ENCODE measurements at places on chromosomes 7 and 10. TPM values are rescaled to one million over a fixed set of nuclear protein-coding genes. Genes with fewer than 3 reads are reported as not detected.

DNA sequence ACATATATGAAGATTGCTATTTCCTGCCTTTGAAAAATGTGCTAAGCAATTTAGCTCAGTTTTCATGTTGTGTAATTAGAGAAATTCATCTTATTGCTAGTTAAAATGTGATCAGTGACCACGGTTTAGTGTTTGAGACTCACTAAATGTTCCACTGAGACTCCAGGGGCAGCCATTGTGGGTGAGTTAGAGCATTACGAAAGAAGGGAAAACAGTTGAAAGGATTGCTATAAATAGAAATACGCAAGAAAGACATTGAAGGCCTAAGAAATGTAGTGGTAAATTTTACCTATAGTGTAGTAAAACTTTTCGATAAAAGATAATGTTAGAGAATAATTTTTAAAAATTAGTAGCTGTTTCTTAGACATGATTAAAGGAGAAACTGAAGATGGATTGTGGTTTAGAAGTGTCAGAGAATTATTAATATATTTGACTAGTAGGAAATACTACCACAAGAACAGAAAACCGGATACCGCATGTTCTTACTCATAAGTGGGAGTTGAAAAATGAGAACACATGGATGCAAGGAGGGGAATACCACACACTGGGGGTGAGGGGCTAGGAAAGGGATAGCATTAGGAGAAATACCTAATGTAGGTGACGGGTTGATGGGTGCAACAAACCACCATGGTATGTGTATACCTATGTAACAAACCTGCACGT is 394.5 kb downstream of the SEMA3D start:
- no peak for DNase-seq

ANK3 gene
- total RNA-seq = 658 TPM

GRCh38 chr10:126420567-126421300 is 32.5 kb upstream of the ADAM12 start:
- DNase-seq = peak; percentile 70

RHOBTB1 gene
- 15.8 TPM for total RNA-seq

GSAP gene
- 3.2 TPM for total RNA-seq

SLC18A3 gene
- total RNA-seq = not detected

DNA sequence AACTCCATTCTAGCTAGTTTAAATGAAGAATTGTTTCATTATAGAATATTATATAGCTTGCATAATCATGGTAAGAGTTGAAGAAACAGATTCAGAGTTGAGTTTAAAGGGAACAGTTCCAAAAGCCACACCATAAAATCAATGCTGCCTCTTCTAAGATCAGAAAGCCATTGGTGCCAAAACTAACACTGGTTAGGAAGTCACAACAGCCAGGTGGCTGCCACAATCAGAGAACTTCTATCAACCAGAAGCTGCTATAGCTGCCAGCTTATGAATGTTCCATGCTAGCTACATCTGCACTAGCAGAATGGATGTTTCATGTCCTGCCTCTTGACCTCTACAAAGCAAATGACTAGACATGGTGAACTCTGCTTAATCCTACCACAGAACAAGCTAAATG is 583.1 kb upstream of the LRRN3 start:
- DNase-seq = no peak

DYDC1 gene
- total RNA-seq = not detected

DNA sequence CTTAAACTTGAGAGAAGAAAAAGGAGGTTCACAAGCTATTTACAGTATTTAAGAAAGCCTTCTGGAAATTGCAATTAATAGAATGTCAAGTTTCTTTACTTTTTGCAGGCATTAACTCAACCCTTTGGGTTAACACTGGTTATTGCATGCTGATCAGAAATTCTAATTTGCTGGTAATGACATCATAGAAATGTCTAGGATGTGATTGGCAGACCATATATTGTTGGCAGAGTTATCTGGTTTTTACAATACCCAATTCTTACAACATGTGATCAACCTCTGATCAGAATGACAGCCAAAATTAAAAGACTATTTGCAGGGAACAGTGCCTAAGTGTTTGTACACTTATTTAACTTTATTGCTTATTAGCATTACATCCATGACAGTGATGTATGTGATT is 1.6 kb upstream of the CASD1 start:
- no peak for DNase-seq

MBL2 gene
- total RNA-seq = not detected

RTKN2 gene
- total RNA-seq = 11.9 TPM

PAPOLB gene
- total RNA-seq = not detected

ATRNL1 gene
- 7.3 TPM for total RNA-seq

GRCh38 chr10:28381466-28381865 is 78.6 kb upstream of the MPP7 start:
- no peak for DNase-seq

RSPH10B gene
- total RNA-seq = 0.63 TPM

TFR2 gene
- total RNA-seq = 0.08 TPM

DNA sequence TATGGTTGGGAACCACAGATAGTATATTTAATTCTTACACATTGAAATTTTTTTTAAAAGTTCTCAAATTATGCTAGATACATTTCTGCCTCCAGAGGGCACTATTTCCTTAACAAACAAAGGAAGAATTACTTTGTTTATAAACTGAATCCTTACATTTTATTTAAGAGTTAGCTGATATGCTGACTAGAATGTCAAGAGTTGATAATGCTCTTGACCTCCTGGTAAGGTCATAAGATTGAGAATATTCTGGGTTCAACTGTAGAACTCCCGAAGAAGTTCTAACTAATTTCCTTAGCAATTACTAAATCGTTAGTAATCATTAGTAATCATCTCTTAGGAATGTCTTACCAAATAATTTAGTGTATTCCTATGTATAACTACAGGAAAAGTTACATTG is 95.3 kb upstream of the CYP26C1 start:
- DNase-seq = peak; percentile 86

GRCh38 chr10:108014145-108014901 is 849.8 kb upstream of the SORCS1 start:
- no peak for DNase-seq

PMS2 gene
- 21.6 TPM for total RNA-seq

GRCh38 chr10:113099431-113100183 is 149.6 kb downstream of the TCF7L2 start:
- peak; percentile 47 for DNase-seq

GIMAP2 gene
- 0.98 TPM for total RNA-seq

CALML5 gene
- total RNA-seq = not detected

- DNase-seq = no peak
Measured at GRCh38 chr7:7720193-7720592, 1.8 kb upstream of the RPA3 start.

IFIT1B gene
- not detected for total RNA-seq

ACTR3C gene
- total RNA-seq = not detected

MACC1 gene
- total RNA-seq = 0.18 TPM

DNA sequence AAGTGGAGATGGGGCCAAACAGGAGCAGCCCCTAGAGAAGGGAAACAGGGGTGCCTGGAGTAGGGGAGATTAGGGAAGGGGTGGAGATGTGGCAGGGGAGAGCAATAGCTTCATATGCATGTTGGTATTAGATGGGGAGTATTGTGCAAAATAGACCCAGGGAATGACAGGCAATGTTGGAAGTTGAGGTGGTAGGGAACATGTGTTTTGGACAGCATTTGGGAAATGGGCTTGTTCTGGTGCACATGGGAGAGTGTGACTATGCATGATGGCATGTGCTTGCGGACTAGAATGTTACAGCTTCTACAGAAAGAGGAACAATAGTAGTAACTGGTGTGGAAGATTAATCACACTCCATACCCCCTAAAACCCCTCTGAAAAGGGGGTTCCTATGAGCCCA is 10.4 kb downstream of the PAX2 start:
- DNase-seq = no peak

GRCh38 chr7:123140561-123140960 is 59.2 kb downstream of the SLC13A1 start:
- DNase-seq = no peak

DNA sequence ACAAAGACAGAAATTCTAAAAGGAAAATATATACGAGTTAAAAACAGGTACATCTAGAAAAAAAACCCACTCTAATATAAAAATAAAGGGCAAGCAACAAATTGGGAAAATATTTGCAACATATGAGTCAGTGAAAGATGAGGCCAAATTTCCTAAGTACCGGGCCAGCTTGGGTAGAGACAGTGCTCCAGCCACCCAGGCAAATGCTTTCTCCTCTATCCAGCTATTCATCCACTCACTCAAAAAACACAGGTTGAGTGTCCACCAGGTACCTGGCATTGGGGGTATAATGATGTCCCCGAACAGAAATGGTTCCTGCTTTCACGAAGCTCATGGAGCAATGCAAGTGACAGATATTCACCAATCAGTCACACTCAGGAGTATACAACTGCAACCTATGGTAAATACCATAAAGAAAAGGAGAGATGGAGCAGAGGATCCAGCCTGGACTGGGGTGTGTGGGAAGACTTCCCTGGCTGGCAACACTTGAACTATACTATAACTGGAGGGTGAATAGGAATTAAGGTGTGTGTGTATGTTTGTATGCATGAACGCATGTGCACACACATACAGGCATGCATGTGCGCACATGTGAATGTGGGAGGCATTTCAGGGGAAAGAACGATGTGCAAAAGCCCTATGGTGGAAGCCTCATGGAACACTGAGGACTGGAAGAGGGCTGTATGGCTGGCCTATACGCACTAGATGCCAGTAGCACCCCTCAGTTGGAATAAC is 2.3 kb downstream of the ARHGAP22 start:
- peak; percentile 44 for DNase-seq

DNA sequence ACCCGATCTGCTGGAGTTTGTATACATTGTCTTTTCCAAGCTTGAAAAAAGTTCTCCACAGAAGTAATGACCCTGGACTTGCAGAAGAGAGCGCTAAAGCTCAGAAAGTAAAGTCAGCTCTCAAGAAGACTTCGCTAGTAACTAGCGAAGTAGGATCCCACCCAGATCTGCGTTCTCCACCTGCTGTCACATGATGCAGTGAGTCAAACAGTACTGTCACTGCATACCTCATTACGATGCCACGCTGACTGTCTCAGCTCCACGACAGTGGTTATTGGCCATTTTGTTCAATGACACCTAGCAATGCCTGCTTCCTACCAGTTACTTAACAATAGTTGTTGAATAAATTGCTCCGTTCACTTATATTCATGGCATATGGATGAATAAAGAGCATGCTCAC is 29.7 kb upstream of the SEC61G start:
- peak; percentile 90 for DNase-seq

- no peak for DNase-seq
Measured at GRCh38 chr7:147052818-147053217, 936.2 kb downstream of the CNTNAP2 start.

- DNase-seq = peak; percentile 59
Measured at GRCh38 chr10:77873536-77874380, 52.8 kb downstream of the DLG5 start.

DNA sequence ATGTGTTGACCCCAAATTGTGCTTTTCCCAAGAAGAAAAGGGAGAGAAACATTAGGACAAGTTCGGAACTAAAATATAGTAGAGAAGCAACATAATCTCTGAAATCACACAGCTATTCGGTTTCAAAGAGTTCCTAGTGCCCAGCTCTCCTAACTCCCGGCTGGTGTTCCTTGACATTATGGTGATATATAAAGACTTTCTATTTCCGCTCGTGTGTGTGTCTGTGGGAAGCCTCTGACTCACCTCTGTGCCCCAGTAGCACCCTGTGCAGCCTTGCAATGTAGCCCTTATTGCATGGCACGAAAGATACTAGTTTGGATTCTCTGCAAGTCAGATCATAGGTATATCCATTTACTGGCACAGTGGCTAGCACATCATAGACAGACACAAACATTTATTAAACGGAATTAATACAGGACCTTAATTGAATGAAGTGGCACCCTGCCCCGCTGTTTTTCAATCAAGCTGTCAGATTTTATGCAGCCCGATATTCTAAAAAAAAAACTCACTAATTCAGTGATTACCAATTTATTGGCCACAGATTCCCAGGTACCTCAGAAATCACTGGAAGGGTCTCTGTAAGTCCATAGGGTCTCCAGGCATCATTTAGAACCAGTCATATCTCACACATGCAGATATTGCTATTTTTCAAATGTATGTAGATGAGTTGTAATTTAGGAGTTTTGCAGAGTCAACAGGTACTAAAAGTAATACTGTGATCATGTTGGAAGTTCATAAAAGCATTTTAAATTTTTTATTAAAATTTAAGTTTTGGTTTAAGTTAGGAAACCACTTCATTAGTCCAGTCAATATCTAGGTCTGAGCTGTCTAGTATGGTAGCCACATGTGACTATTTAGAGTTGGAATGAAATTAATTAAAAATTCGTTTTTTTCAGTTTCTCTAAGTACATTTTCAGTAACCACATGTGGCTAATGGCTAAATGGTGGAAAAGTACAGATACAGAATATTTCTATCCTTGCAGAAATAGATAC is 43.3 kb downstream of the SFTPD start:
- DNase-seq = peak; percentile 20

DNA sequence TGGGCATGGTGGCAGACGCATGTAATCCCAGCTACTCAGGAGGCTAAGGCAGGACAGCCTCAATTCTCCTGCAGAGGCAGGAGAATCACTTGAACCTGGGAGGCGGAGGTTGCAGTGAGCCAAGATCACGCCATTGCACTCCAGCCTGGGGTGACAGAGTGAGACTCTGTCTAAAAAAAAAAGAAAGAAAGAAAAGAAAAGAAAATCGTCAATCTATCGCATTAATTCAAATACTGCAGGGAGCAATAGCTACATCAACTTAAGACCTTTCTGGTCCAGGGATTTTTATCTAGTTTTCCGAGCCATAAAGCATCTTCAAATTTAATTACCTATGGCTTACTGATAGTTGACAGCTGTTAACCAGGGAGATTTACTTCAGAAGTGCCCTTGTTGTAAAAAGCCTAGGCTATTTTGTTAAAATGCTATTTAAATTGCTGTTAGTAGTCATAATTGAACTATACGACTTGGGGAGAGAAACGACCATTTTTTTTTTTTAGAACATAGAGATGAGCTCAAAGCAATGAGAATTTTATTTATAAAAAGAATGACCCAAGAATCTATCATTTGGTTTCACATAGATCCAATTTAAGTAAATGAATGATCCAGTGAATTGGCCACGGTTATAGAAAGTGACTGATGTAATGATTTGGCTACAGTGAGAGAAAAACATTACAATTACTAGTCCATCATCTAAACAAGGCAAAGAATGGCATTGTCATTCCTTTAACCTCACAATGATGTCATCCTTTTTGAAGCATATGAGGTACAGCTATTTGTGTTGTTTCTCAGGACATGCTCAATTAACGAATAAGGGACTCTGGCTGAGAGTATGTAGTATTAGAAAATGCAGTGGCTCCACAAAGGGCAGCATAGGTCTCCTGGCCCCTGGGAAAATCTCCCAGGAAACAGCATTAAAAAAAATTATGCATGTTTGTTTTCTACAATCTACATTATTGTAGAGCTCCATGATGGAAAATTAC is 85.3 kb downstream of the SEMA3C start:
- DNase-seq = peak; percentile 52

DNA sequence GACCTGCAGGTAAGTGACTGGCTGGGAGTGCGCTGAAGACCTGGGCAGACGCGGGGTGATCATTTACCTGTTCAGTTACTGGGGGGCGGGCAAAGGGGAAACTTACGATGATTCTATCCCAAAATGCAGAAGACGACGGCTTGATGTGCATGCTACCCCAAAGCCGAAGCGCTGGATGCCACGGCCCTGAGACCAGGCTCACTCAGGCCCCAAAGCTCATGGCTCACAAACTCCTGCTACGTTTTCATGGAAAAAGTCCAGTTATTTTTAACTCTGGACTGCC is 200.6 kb downstream of the DIP2C start:
- DNase-seq = no peak

TRIP6 gene
- total RNA-seq = 81.3 TPM

GRCh38 chr10:119849944-119850343 is 22.7 kb downstream of the MCMBP start:
- DNase-seq = no peak

Data from fibroblast of the aortic adventitia (primary cell).